AG04450 (cell line): ENCODE measurements at places on chromosomes 4 and X. TPM values are rescaled to one million over a fixed set of nuclear protein-coding genes. Genes with fewer than 3 reads are reported as not detected.

DNA sequence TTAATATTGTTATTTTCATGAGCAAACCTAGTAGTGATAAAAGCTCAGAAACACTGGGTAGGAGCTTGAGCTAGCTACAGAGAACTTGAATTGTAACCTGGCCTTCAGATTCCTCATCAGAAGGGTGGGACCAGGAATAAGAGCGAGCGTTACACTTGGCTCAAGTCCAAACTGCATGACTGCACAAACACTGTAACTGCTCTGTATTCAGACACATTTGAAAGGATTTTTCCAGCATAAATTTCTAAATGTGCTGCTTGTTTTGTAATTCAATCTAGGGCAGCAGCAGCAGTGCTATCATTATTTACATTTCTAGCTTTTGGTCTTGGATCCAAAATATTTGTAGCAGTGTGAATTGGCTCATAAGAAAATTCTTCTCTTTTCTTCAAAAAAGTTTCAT, 133.0 kb upstream of the TMLHE start:
- no peak for DNase-seq

GRCh38 chr4:87803421-87803820, 4.1 kb downstream of the IBSP start:
- no peak for DNase-seq

- DNase-seq = no peak
Measured at GRCh38 chrX:70921709-70922352, 9.1 kb downstream of the SLC7A3 start.

- no peak for DNase-seq
Measured at GRCh38 chrX:101360390-101360789, 11.8 kb upstream of the TIMM8A start.

DNA sequence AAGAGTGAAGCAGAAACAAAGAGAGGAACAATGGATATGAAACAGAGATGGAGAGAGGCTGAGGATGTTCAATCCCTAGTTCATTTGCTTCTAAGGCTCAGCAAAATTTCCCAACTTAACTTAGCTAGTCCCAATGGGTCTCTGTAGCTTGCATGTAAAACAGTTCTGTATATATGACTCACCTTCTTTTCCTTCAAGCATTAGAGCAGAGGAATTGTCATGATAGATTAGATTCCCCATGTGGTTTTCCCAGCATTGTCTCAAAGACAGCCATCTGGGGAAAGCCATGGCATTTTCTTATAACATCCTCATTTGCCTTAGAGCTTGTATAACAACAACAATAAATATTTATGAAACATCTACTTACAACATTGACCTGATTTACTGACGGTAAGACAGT, 93.9 kb upstream of the GATB start:
- peak; percentile 2 for DNase-seq

- no peak for DNase-seq
Measured at GRCh38 chrX:96683997-96684338, 674 bp upstream of the DIAPH2 start.

GRCh38 chrX:39931529-39932282, 166.1 kb downstream of the BCOR start:
- DNase-seq = no peak

- DNase-seq = no peak
Measured at GRCh38 chr4:8409264-8410065, 31.1 kb downstream of the ACOX3 start.

DNA sequence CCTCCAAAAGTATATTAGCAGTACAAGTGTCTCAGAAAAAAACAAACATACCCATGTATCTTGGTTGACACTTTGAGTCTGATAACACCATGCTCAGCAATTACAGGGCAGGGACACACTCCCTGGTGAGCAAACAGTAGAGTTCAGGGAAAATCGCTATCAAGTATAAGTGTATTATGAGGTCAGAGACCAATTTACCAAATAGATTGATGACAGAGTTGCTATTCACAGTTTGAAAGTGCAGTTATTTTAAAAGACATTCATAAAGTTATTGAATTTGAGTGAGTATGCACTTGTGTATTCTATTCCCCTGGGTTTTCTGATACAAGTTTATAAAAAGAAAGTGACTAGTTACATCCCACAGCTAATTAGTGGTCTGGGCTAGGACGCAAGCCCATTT, 10.2 kb upstream of the LONRF3 start:
- DNase-seq = no peak

GRCh38 chr4:115323106-115323707, 209.8 kb upstream of the NDST4 start:
- DNase-seq = no peak

- DNase-seq = no peak
Measured at GRCh38 chrX:72045141-72045540, 86.6 kb downstream of the RTL5 start.

DNA sequence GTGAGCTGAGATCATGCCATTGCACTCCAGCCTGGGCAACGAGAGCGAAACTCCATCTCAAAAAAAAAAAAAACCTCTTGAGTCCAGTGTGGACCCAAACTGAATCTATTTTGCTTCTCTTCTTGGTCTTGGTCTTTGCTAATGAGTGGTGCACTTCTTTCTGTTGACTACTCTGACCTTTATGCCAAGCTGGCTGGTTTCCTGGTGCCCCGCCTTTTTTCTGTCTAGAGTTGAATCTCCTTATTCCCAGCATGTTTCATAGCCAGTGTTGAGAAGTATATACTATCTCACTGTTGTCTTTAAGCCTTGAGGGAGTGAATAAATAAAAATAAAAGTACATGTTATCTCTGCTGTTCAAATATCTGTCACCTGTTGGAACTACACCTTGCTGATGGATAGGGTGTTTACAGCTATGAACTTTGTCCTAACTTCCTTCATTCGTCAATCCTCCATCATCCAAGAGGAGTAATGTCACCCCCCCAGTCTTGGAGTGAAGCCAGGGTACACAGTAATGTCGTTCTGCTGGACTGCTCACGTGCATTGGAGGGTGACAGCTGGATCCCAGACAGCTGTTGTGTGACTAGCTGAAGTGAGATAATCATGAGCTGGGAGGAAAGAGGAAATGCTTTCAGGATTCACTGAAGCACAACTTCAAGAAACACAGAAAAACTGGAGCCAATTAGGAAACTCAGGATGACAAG, 99.3 kb upstream of the PRKG2 start:
- peak; percentile 75 for DNase-seq

DNA sequence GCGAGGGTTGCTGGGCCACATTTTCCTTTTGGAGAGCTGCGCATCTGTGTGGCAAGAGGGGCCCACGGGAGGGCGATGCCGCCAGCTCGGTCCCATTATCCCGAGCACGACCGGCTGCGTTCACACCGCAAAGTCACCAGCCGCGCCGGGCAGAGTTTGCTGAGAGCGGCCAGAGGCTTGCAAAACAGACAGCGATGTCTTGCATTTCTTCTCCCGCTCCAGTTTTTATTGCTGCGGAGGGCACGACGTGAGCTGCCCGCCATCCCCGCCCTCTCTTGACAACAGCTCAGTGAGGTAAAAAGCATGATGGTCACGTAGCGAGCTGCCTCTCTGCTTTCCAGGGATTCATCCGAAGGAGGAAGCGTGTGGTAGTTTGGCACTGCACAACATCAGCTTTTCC, 102.1 kb upstream of the TENM3 start:
- no peak for DNase-seq

MAGEA12 gene
- not detected in 2 replicates for polyA plus RNA-seq

ARSJ gene
- polyA plus RNA-seq = 43.8 and 47.9 TPM in 2 replicates

MGARP gene
- 42.6 and 57.7 TPM in 2 replicates for polyA plus RNA-seq
